ENCODE measurements at places on chromosomes 3 and 15.

DNA sequence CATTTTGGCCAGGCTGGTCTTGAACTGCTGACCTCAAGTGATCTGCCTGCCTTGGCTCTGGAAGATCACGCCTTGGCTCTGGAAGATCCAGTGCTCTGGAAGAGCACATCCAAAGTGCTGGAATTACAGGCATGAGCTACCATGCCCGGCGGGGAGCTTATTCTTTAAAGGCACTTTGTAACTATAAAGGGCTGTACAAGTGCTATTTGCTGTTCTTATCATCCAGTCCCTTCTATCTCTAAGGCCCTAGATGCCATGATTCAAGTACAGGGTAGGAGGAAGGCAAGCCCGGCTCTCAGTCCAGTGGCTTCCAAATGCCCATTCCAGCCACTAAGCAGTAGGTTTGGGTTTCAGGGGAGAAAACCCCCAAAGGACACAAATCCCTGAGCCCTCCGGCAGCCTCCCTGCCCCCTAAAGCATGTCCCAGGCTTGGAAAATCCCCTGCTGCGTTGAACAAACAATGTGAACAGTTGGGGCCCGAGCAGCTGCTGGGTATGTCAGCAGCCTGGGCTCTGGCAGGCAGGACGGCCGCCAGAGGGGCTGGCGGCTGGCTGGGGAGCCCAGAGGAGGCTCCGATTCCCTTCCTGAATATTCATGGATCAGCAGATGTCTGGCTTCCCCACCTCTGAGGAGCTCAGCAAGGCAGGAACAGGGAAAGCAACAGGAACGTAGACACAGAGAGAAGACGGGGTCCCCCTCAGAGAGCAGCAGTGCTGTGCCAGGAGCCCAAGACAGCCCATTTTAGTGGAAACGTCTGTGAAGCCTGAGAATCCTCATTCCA lies 7.7 kb downstream of the IGDCC4 start:
- DNase-seq: no peak

- DNase-seq: no peak
Measured at GRCh38 chr3:168939651-168940238, 723.8 kb downstream of the MECOM start.

DNA sequence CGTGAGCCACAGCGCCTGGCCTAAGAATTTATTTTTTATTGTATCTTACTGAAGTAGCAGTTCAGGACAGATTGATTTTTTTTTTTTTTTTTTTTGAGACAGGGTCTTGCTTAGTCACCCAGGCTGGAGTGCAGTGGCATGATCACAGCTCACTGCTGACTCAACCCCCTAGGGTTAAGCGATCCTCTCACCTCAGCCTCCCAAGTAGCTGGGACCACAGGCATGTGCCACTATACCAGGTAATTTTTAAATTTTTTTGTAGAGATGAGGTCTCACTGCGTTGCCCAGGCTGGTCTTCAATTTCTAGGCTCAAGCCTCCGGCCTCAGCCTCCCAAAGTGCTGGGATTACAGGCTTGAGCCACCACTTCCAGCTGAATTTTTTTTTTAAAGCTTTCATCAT lies 99.8 kb upstream of the HERC1 start:
- DNase-seq: peak; percentile 42

- DNase-seq: peak; percentile 32
Measured at GRCh38 chr3:105354429-105354828, 12.3 kb upstream of the ALCAM start.

DNA sequence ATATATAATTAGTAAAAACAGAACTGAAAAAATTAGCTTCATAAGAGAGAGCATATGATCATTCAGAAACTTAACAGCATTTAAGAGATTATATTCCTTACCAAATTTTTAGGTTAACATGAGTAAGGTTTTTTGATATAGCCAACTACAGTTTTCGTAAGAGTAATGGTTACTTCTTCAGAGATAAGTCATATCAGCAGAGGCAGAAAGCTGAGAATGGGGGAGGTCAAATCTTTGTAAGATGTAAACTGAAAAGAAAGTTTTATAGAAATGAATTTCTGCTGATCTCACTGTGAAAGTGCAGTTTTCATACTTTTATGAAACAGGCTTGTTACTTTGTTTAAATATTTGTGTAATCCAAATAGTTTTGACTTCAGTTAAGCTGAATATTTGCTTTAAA lies 193.3 kb downstream of the ZBTB20 start:
- no peak for DNase-seq

- DNase-seq: no peak
Measured at GRCh38 chr3:147129665-147130064, 276.7 kb downstream of the ZIC4 start.

DNA sequence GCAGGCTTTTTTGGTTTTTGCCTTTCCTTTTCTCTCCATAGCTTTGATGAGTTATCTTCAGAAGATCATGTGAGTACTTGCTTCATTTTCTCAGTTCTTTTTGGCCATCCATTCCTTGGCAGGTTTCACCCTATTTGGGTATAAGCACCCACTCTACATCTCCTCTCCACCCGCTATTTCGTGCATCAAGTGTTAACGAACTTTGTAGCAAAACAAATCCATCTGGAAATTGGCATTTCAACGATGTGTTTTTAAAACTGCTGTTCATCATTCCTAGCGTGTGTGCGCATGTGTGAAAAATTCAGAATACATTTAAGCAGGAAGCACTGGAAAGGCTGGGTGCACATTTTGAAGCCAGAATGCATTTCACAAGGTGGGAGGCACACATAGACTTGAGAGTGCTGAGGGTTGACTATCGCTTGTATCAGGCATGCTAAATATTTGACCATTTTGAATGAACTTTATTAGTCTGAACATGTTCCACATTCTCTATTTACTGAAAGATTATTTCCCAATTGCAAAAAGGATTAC lies 89.7 kb upstream of the FHIT start:
- DNase-seq: no peak

DNA sequence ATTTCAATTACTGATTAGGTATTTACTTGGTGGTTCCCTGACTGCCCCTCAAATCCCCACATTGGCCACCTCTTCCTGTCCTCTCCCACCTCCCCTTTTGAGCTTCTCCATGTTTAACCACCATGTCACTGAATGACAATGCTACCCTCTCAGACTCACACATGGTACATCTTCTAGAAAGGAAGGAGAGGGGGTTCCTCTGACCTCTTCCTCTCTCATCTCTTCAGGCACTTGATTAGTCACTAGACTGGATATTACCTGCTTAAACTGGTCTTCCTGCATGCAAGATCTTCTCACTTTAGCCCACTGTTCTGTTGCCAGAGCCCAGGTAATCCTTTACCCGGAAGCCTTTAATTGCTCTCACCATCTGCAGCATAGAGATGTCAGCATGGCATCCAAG lies 64.9 kb downstream of the DIPK2A start:
- DNase-seq: no peak

All from NCI-H226 (cell line).